ENCODE measurements at places on chromosomes 7 and 10.
A peak's percentile ranks its signal among the peaks of the same experiment; 100 is the strongest.

DNA sequence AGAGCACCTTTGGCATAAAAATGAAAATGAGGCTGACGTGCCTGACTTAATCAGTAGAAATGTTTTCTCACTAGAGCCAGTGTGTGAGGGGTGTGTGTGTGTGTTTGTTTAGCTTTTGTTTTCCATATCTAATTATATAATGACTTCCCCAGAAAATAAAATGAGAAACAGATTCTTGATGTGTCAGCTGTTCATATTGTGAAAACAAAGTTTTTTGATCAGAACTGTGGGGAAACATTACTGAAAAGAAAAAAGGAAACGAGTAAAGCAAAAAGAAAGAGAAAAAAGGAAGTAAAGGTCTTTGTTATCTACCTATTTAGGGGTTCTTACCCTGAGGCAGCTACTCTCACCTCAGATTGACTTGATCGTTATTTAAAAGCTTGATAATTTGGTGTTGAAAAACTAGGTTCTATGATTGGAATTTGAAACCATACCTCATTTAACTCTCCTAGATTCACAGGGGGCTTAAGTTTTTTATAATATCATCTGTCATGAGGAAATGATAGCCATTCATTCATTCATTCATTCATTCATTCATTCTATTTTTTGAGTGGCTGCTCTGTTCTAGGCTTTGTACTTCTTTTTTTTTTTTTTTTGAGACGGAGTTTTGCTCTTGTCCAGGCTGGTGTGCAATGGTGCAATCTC lies 58.0 kb downstream of the CREM start:
- no peak for DNase-seq

DNA sequence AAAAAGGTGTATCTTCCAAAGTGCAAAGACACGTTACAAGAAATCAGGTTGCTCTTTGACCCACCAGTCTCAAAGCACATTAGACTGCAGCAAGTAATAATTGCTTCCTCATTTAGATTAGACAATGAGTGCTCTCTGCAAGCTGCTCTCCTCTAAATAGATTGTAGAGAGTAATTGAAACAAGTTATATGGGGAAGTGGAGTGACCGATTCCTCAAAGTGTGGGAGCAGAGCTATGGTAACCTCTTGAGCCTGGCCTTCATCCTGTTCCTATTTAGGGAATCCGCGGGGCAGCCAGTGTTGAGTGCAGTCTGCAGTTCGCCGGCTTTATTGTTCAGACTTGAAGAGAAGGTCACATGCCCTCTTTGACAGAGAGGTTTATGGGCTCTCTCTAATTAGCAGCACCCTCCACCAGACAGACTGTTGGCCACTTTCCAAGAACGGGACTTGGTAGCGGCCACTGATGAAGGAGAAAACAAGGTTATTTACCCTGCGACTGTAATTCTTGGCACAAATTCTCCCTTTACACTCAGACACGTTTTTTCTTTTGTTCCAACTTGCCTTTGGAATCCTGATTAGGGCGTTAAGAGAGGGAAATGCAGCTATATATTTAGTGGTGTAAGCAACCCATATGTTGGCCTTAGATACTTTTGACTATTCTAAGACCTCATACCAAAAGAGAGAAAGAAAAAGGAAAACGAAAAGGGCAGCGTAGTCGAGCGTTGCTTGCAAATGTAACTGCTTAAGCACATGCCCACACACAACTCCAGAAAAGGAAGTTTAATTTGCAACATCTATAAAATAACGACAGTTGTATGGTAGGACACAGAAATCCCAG lies 107.5 kb downstream of the REEP3 start:
- DNase-seq = peak; percentile 48

DNA sequence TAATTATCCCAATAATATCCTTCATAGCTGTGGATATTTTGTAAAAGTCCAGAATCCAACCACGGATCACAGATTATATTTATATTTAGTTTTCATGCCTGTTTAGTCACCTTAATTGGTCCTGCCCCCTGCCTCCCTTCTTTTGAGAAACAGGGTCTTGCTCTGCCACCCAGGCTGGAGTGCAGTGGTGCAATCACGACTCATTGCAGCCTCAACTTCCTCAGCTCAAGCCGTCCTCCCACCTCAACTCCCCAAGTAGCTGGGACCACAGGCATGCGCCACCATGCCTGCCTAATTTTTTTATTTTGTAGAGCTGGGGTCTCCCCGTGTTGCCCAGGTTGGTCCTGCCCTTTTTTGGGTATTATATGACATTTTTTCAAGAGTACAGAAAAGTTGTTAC lies 129.4 kb downstream of the KAT6B start:
- DNase-seq = no peak

GRCh38 chr10:23917251-23917840 lies 291.6 kb upstream of the KIAA1217 start:
- DNase-seq = no peak

DNA sequence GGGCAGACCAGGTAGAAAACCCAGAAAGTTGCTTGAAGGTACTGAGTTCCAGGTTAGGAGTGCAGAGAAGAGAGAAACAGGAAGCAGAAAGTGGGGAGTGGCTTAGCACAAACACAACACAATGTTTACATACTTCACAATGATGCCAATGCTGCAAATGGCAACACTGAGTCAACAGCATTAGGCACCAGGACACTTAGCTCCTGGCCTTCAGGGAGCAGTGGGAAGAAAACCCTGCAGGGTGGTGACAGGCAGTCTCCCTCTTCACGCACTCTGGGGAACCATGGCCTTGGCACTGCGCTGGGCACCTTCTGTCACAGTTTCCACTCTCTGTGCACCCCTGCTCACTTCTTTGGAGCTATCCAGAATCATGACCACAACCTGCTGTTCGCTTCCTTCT lies 7.3 kb downstream of the ICA1 start:
- DNase-seq = no peak

DNA sequence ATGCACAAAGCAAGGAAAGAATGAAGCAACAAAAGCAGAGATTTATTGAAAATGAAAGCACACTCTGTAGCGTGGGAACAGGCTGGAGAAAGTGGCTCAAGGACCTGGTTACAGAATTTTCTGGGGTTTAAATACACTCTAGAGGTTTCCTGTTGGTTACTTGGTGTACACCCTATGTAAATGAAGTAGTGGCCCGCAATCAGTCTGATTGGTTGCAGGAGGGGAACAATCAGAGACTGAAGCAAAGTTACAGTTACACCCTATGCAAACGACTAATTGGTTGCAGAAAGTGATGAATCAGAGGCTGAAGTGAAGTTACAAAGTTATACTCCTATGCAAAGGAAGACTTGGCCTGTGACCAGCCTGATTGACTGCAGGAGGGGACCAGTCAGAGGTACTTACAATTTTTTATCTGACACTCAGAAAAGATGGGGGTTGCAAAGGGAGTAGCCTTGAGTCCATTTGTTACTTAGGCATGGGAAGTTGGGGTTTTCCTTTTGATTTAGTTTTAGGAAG lies 3.6 kb upstream of the MTPN start:
- DNase-seq = peak; percentile 19

DNA sequence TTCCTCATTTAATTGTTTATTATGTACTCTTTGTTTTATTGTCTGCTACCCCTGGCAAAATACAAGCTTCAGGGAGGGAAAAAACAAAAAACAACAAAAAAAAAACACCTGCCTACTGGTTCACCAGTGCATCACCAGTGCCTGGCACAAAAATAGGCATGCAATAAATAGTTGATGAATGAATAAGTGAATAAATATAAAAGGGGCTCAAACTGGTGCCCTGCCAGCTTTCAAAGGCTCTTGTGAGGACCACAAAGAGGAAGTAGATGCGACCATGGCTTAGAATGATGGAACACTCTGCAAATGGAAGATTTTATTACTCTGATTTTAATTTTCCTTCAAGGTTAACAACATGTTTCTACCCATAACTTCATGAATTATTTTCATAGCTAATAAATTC lies 213.0 kb upstream of the INHBA start:
- DNase-seq = no peak

DNA sequence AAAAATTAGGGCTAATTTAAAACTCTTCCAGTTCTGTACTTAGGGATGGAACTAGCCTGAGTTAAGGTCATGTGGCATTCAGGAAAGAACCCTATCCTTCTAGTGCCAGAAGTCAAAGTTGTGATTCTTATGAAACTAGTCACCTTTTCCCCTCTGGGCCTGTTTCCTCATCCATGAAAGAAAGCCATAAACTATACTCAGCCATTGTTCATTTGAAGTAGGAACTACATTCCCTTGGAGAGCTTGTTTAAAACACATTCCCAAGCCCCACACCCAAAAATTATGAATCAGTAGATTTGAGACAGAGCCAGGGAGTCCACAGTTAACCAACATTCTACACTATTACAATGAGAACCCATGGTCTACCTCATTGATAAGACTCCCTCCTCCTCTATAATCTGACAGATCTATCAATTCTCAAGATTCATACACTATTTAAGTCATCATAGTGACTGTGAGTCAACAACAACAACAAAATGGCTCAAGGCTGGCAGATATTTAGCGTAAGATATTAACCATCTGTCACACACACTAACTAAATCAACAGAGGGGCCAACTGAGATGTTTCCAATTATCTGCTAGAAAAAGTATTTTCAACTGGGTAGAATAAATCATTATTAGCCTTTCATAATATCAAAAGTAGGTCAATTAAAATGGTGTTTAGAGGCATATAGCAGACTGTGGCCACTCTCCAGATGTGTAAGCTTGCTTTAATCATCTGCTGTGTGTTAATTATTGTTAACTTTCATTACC lies 102.3 kb downstream of the SLC25A13 start:
- peak; percentile 81 for DNase-seq

- DNase-seq = no peak
Measured at GRCh38 chr10:68471063-68471585, 649 bp downstream of the DNA2 start.

DNA sequence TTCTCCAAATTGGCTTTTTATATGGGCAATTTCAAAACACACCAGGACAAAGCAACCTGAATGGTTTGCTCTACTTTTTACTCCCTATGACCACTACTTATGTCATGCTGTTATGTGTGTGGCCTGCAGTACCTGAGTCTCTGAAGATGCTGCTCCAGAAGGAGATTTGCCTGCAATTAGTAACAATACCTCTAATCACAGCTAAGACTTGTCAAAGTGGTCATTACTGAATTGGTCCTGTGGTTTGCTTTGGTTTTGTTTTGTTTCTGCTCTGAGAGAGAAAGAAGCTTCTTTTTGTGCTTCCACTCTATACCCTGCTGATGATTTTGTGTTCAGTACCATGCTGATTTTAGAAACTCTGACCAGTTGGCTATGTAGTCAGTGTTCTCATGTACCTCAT lies 25.5 kb downstream of the HGF start:
- DNase-seq = no peak

DNA sequence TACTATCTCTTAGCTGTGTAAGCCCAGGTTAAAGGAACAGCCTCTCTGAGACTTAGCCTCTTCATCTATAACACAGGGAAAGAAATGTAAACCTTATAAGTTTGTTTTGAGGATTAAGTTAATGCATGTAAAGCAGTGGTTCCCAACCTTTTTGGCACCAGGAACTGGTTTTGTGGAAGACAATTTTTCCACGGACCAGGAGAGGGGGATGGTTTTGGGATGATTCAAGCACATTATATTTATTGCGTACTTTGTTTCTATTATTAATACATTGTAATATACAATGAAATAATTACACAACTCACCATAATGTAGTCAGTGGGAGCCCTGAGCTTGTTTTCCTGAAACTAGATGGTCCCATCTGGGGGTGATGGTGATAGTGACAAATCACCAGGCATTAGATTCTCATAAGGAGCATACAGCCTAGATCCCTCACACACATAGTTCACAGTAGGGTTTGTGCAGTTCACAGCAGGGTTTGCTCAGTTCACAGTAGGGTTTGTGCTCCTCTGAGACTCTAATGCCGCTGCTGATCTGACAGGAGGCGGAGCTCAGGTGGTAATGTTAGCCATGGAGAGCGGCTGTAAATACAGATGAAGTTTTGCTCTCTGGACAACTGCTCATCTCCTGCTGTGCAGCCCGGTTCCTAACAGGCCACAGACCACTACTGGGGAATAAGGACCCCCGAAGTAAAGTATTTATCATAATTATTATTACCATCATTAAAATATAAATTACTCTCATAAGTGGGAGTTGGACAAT lies 41.3 kb upstream of the ANK3 start:
- DNase-seq = no peak
